ENCODE measurements at places on chromosomes 7 and 10.

- no peak for DNase-seq
Observed at GRCh38 chr10:98456686-98457482, 10.1 kb upstream of the HPS1 start.

DNA sequence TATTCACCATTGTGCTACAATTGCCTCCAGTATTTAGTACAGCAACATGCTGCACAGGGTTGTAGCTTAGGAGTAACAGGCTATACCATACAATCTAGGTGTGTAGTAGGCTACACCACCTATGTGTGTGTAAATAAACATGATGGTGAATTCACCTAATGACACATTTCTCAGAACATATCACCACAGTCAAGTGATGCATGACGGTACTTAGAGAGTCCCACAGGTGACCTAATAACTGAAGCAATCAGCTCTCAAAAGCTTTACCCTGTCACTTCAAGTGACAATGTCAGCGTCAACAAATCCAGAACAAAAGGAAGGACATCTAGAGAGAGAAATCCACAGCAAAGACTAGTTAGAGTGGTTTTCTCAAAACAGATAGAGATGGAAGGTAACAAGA, 38.8 kb downstream of the CCNJ start:
- DNase-seq: no peak

DNA sequence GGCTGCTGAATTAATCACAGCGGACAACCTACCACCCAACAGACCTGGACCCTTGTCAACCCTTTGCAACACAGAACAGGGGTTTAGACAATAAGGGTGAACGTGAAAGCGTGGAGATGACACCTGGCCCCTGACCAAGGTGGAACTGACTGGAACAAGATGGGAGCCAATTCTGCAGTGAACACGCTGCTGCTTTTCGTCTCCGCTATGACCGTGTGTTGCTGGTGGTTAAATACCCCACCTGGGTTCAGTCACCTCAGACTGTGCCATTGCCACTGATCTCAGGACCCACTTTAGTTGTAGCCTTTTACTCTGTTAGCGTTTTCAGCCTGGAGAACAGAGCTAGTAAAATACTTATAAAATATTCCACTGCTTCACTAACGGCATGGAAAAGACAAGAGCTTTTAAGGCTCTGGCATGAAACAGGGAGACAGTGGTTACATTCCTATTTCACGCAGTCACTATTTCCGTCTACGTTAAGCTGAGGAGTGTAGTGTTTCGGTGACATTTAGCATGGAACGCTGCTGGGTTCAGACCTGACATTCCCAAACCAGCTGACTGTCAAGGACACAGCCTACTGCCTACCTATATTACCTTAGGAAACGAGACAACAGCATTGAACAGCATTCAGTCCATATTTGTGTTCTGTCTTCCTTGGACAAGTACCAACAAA, 119.5 kb upstream of the PRSS1 start:
- DNase-seq: no peak

DNA sequence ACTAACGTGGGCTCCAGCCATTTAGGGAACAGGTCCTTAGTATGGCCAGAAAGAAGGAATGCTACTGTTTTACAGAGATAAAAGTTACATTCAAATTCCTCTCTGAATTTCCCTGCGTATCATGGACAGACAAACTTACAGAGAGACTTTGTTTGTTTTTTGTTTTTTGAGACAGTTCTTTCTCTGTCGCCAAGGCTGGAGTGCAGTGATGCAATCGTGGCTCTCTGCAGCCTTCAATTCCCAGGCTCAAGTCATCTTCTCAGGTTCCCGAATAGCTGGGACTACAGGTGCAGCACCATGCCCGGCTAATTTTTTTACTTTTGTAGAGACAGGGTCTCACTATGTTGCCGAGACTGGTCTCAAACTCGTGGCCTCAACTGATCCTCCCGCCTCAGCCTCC, 64.5 kb upstream of the MPP7 start:
- DNase-seq: no peak

Data from stimulated activated CD8-positive, alpha-beta memory T cell treated with anti-CD3 and anti-CD28 coated beads, Interleukin-15, amount 100 ng/mL, for 24 hours (primary cell).